MG63 (cell line): ENCODE measurements at places on chromosomes 2 and 18. TPM values are rescaled to one million over a fixed set of nuclear protein-coding genes. Genes with fewer than 3 reads are reported as not detected.

The ZAP70 gene
- total RNA-seq: 6.6 TPM in 1 of 2 replicates, not detected in the other

The NMUR1 gene
- not detected in 2 replicates for total RNA-seq

The SKOR2 gene
- total RNA-seq: not detected in 2 replicates

The UGT1A3 gene
- total RNA-seq: not detected in 2 replicates
